AG09309 (cell line): ENCODE measurements at places on chromosomes 2 and 18.

GRCh38 chr2:126038861-126039260 is 617.1 kb upstream of the GYPC start:
- no peak for DNase-seq

GRCh38 chr2:46435796-46436360 is 43.5 kb upstream of the TMEM247 start:
- no peak for DNase-seq

DNA sequence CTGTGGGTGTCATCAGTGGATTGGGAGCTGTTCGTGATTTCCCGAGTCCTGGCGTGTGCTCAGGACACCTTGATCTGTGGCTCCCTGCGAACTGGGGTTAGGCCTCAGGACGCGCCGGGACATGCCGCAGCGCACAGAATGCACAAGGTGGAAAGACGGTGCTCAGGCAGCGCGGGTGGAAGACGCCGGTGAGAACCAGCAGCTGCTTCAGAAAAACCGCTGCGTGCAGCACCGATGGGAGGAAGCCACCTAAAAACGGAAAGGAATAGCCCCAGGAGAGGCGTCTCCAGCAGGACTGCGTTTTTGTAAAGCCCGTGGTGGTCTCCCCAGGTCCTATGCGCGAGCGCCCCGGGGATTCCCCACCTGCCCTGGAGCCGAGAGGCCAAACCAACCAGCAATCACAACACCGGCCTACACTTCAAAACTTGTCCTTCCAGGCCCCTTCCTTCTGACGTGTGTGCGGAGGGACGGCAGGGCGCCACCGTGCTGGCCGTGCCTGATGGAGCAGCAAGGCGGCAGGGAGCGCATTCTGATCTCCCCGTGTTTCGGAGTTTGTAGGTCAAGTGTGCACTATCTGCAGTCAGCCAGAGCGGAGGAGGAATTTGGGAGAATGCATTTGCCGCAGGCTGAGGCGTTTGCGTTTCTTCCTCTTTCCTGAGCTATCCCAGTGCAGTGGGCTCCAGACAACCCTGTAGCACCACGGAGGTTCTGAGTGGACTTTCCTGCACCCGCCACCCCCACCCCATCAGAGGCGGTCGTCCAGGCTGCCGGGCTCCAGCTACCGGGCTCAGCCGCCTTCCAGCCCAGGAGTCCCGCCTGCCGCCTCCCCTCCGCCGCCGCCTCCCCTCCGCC is 32.2 kb downstream of the RTP5 start:
- DNase-seq = no peak

GRCh38 chr2:123870206-123870880 is 154.7 kb upstream of the CNTNAP5 start:
- no peak for DNase-seq

- DNase-seq = no peak
Measured at GRCh38 chr2:203394519-203395227, 66.5 kb downstream of the ABI2 start.

DNA sequence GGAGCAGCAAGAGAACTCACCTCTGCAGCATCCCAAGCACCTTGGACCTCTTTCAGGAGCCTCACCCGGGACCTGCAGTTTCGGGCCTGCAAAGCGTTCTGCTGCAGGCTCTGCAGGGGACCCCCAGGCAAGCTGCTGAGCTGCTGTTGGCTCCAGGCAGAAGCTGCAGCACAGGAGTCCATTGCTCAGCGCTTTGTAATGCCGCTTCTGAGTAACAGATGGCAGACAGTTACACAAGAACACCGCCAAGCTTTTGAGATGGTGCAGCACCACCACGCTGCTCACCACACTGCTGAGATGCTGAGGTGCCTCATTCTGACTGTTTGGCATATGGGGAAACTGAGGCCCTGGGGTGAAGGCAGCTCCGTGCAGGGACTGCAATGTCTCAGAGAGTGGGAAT is 1.9 kb upstream of the GALNT14 start:
- no peak for DNase-seq

DNA sequence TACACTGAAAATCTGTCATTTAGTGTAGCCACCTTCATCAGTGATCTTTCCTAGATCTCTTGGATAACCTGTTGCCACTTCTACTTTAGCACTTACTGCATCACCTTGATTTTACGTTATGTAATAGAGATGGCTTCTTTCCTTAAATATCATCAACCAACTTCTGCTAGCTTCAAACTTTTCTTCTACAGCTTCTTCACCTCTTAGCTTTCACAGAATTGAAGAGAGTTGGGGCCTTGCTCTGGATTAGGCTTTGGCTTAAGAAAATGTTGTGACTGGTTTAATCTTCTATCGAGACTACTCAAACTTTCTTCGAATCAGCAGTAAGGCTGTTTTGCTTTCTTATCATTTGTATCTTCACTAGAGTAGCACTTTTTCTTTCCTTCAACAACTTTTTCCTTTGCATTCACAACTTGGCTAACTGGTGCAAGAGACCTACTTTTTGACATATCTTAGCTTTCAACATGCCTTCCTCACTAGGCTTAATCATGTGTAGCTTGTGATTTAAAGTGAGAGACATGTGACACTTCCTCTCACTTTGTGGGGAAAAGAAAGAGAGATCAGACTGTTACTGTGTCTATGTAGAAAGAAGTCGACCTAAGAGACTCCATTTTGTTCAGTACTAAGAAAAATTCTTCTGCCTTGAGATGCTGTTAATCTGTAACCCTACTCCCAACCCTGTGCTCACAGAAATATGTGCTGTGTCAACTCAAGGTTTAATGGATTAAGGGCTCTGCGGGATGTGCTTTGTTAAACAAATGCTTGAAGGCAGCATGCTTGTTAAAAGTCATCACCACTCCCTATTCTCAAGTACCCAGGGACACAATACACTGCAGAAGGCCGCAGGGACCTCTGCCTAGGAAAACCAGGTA is 99.6 kb downstream of the ATL2 start:
- no peak for DNase-seq

- no peak for DNase-seq
Measured at GRCh38 chr2:64488050-64488974, 34.4 kb downstream of the LGALSL start.

DNA sequence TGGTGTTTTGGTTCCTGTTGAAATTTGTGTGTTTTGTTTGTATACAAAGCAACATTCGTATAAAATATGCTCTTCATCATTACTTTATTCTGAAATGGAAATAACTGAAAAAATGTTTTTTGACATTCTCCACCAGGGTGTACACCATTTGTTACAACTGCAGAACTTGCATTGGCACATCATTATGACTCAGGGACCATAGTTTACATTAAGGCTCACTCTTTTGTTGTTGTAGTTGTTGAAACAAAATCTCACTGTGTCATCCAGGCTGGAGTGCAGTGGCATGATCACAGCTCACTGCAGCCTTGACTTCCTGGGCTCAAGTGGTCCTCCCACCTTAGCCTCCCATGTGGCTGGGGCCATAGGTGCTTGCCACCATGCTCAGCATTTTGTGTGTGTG is 676.6 kb downstream of the TDRD15 start:
- DNase-seq = no peak

- DNase-seq = no peak
Measured at GRCh38 chr2:235898766-235899165, 269.4 kb downstream of the GBX2 start.

GRCh38 chr2:218047536-218048225 is 21.4 kb upstream of the RUFY4 start:
- DNase-seq = no peak

DNA sequence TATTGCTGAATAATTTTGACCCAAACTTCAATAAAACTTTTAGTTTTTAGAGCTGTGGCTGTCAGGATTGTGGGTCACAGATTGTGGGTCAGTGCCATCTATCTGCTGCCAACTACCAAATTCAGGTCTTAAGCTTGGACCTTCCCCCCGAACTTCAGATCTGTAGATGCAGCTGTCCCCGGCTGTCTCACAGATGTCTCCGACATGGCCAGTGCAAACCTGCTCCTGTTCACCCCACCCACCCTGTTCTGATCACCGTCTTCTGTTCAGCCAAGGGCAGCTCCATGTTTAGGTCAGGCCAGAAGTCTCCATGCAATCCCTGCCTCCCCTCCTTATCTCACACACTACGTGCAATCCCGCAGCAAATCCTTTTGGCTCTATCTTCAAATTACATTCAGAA is 175.0 kb downstream of the PRKCE start:
- DNase-seq = no peak

DNA sequence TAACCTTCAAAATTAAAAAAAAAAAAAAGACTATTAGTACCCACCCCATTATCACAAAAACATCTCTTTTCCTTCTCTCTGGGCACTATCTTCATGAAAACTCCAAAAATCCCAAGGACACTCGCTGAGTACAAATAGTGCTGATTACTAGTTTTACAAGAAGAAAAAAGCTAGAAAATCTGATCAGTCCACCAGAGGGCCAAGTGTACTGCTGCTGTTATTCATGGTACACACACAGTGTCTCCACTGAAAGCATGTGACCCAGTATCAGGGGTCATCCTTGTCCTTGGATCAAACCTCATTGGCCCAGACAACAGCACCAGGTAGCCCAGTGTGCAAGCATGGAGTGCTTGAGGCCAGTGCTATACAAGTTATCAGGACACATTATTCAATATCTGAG is 382.7 kb upstream of the KLHL29 start:
- no peak for DNase-seq

DNA sequence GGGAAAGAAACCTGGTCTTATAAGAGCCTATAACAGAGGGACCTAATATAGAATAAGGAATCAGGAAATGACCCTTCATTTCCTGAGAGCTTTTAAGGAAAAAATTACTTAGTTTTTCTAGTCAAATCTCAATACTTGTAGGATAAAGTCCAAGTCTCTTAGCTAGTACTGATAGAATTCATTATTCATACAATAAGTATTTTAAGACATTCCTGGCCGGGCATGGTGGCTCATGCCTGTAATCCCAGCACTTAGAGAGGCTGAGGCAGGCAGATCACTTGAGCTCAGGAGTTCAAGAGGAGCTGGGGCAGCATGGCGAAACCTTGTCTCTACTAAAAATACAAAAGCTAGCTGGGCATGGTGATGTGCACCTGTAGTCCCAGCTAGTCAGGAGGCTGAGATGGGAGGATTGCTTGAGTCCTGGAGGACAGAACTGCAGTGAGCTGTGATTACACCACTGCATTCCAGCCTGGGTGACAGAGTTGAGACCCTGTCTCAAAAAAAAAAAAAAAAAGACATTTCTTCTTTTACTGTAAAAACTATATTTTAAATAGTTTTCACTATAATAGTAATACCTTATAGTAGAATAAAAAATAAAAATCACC is 3.2 kb downstream of the RAB3GAP1 start:
- DNase-seq = peak; percentile 41

GRCh38 chr18:68623342-68623741 is 91.6 kb downstream of the TMX3 start:
- peak; percentile 53 for DNase-seq

DNA sequence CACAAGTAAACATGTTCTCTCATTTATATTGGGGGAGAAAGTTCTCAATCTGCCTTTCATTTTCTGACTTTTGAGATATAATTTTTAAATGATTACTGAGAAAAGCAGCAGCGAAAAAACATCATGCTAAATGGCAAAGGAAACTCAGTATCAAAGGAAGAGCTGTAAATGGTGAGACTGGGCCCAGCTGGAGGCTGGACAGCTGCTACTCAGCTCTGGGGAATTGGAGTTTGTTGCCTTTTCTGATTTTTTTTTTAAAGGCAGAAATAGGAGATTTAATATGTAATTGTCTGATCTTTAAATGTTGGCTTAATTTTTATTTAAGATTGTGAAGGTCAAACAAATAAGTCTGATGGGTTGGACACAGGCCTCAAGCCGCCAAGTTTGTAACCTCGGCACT is 137.1 kb upstream of the TACR1 start:
- DNase-seq = no peak

DNA sequence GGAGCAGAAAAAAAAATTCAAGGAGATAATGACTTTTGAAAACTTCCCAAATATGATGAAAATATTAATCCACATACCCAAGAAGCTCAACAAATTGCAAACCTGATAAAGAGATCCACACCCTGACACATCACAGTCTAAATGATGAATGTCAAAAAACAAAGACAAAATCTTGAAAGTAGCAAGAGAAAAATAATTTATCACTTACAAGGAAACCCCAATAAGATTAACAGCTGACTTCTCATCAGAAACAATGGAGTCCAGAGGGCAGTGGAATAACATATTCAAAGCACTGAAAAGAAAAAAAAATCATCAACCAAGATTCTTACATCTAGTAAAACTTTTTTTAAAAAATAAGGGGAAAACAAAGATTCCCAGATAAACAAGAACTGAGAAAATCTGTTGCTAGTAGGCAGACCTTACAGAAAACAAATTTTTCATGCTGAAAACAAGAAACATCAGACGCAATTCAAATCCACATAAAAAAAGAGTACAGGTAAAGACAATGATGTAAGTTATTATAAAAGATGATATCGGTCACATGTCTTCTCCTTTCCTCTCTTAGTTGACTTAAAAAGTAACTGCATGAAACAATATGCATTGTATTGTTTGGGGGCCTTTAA is 21.3 kb downstream of the SLC66A2 start:
- no peak for DNase-seq

DNA sequence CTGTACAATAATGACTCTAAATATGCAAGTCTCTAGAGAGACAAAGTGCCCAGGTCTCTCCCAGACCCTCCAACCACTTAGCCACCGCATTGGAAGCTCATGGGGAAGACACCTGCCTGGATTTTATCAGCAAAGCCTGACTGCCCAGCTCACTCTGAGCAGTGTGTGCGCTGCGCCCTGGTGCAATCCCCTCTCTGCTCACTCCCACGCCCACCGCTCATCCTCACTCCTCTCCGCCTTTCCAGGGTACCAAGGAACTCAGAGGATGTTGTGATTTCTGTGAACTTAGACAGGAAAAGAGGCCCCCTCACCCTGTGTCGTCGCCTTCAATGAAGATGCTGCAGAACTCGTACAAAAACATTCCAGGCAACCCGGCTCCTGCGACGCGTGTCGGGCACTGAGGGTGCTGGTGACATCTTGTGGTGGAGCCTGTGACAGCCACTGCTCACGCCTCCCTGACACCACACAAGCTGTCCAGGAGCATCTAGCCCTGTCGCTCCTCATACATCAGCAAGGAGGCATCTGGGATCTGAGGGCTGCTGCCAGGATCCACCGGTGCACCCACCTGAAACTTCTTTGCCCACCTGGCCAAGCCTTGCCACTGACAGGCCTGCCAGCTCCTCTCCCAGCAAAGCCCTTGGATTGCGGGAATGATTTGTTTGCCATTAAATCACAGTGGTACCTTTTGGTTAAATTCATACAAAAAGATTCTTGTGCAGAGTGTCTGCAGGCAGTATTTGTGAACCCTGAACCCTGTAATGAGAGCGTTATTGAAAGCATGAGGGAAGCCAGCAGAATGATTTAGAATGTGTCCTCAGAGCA is 220.4 kb downstream of the ZNF516 start:
- DNase-seq = no peak

DNA sequence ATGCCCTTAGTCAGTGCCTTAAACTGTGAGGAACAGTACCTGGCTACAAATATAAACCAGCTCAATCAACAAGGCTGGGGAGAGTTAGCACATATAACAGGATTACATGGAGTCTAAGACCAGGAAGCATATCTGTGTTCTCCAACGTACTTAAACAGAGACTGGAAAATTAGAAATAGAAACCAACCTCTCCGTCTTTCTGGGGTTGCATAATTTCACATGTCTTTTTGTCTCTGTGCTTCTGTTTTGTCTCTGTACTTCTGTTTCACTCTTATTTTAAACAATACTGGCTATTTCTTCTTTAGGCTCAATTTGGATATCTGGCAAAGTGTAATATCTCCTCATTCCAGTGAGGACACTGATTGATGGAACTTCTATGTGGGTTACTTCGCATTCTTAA is 749.0 kb upstream of the ZEB2 start:
- DNase-seq = no peak

- DNase-seq = peak; percentile 24
Measured at GRCh38 chr2:138035608-138036217, 71.4 kb downstream of the HNMT start.
